ENCODE measurements at places on chromosomes 16 and 17. TPM values are rescaled to one million over a fixed set of nuclear protein-coding genes. Genes with fewer than 3 reads are reported as not detected.

- peak; percentile 56 for DNase-seq
Measured at GRCh38 chr17:62870030-62870541, 62.0 kb upstream of the MARCHF10 start.

PLD2 gene
- 21.4 TPM for total RNA-seq

DNA sequence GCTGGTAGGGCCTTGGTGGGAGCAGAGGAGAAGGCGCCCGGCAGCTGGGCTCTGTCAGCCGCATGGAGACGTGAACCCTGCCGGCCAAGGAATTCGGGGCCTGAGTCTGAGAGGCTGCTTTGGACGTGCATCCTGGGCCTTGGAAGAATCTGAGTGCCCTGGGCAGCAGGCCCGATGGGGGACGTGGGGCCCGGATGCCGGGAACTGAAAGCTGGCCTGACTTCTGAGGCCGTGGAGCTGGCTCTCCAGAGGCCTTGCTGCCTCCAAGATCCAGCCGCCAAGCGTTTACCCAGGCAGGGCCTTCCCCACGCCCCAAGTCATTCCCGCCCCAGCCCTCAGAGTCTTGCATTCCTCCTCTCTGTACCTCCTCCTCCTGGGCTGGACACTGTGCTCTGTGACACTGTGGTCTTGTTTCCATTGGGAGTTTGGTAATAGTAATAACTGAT, 37.2 kb downstream of the NKD1 start:
- DNase-seq, result no peak

KDM8 gene
- total RNA-seq, result 3.4 TPM

- no peak for DNase-seq
Measured at GRCh38 chr16:31373235-31373634, 18.3 kb downstream of the ITGAX start.

- DNase-seq, result no peak
Measured at GRCh38 chr17:65559461-65559803, 2.0 kb downstream of the AXIN2 start.

DNA sequence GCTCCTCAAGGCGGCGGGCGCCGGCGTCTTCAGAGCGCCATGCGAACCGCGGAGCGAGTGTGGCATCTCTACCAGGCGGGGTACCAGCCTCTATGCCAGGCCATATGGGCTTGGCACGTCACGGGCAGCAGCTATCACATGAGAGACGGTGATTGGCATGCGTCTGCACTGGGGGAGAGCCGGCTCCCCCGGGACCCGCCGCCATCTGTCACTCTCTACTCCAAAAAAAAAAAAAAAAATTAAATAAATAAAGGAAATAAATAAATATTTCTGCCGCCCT, at the start of gene NEUROD2:
TSS of gene NEUROD2 (minus strand) at position 70 of the 280 bp plus-strand sequence. CDS start 1,321 bp downstream, outside the sequence.
- no peak for DNase-seq

DNA sequence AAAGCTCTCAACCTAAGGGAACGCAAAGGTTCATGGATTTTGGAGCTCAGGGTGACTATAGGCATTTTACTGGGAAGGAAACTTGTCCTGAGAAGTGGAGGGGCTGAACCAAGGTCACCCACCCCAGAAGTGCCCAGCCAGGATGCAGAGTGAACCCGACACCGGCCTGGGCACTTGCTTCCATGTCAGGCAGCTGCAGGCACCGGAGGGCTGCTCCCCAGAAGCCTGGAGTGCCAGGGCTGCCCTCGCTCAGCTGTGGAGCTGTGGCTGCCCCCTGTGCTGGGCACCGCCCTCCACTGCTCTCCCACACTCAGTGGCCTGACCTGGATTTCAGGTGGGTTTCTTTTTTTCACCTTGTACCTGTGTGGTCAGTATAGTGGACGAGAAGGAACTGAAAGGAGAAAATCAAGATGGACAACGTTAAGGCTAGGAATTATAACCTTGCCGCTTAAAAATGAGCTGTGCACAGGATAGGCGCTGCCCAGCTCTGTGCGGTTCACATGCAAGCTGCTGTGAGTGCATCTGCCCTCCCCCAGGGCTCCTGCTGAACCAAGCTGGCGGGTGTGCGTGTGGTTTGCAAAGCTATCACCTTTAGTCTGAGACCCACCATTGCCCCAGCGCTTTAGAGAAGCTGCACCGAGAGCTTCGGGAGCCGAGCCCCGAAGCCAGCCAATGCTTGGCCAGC, 2.2 kb downstream of the MAPK8IP3 start:
- DNase-seq, result no peak

FBXO47 gene
- total RNA-seq, result not detected

- no peak for DNase-seq
Measured at GRCh38 chr17:29962656-29963055, 21.2 kb downstream of the EFCAB5 start.

DNA sequence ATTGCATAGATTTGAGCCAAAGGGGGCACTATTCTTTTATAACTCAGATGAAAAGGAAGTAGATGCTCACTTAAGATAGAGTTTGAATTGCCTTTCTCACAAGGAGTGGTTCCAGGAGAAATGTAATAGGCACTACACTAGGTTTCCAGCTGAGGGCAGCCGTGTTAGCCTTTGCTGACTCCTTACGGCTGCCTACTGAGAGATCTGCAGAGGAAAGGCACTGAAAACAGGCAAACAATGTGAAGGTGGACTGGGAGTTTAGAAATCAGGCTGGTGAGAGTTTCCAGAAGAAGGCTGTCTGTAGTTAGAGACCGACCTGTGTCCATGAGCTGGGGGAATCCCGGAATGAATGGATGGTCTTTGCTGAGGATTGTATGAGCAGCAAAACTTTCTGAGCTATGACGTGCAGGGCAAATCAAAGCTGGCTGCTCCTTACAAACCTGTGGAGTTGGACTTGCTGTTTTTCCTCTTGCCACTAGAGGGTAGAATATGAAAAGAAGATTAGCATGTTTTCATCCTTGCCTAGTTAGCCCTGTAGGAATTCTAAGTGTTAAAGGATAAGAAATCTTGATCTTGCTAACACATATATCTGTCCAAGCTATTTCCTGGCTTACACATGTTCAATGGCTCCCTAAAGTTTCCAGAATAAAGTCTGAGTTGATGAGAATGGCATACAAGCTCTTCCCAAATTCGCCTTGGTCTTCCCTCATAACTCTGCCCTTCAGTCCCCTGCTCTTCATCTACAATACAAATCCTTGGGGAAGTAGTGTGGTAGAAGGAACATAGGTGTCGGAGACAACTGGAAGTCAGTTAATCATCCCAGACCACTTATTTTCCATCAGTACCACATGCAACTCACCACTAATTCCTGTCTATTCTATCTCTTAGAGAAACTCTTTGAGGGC, 20.1 kb upstream of the TAOK1 start:
- peak; percentile 70 for DNase-seq

GRCh38 chr17:29828676-29829284, 101.2 kb downstream of the SSH2 start:
- DNase-seq, result no peak

DNA sequence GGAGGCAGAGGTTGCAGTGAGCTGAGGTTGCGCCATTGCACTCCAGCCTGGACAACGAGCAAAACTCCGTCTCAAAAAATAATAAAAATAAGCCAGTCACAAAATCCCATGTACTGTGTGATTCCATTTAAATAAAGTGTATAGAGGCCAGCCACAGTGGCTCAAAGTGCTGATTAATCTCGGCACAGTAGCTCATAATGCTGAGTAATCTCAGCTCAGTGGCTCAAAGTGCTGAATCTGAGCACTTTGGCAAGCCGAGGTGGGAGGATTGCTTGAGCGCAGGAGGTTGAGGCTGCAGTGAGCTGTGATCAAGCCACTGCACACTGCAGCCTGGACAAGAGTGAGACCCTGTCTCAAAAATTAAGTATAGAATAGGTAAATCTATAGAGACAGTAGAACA, 4.9 kb downstream of the TMED6 start:
- no peak for DNase-seq

DNA sequence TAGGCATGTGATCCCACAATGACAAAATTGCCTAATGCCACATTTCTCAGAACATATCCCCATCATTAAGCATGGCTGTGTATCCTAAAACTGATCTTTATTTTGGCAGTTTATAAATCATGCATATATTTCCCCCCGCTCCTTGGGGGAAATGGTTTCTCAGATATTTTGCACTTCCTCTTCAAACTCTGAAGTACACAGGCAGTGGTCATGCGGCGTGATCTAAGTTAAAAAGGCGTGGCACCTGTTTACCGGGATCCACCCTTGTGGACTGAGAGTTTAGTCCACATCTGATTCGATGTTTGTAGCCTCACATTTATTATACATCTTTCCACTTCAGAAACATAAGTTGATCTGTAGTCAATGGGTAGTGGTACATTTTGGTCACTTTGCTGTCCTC, 51.4 kb downstream of the USP10 start:
- no peak for DNase-seq

TEKT1 gene
- not detected for total RNA-seq

CCDC78 gene
- total RNA-seq, result 2.1 TPM

DNA sequence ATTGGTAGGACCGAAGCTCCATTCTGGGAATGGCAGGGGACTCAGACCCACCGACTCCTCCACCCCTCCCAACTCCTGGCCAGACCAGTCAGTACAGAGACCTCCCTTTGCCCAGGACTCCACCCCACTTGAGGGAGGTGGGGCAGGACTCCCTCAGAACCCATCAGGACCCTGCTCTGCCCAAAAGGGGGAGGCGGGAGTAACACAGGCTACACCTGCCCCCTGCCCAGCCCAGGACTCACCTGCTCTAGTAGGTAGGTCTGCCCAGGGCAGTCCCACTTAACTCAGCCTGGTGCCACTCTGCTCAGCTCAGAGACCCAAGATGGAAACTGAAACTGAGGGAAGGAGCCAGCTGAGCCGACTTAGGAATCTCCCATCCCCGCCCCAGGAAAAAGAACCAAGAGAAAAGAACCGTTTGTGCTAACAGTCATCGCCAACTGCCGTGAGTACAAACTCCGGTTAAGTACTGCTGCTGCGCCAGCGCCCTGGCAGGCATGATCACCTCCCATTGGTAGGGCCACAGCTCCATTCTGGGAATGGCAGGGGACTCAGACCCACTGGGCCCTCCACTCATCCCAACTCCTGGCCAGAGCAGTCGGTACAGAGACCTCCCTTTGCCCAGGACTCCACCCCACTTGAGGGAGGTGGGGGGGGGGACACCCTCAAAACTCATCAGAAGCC, 503 bp downstream of the DHX58 start:
- no peak for DNase-seq

DNA sequence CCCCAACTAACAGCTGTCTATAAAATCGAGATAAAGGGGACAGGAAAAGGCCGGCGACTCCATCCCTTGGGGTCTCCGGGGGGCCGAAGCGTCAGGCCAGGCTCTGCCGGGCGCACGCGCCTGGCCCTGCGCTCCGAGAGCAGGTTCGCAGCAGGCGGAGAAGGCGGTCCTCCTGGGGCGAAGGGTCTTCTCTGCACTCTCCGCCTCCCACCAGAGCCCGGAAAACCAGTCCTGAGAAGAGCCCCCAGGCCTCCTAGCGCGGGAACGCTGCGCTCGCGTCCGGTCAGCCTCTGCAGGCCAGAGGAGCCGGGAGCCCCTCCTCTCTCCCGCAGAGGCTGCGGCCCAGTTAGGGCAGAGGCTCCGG, 5.1 kb downstream of the FOXF1 start:
- DNase-seq, result no peak

- DNase-seq, result peak; percentile 31
Measured at GRCh38 chr17:42673885-42674754, 2.7 kb downstream of the PLEKHH3 start.

ZNF200 gene
- 9.2 TPM for total RNA-seq

DNA sequence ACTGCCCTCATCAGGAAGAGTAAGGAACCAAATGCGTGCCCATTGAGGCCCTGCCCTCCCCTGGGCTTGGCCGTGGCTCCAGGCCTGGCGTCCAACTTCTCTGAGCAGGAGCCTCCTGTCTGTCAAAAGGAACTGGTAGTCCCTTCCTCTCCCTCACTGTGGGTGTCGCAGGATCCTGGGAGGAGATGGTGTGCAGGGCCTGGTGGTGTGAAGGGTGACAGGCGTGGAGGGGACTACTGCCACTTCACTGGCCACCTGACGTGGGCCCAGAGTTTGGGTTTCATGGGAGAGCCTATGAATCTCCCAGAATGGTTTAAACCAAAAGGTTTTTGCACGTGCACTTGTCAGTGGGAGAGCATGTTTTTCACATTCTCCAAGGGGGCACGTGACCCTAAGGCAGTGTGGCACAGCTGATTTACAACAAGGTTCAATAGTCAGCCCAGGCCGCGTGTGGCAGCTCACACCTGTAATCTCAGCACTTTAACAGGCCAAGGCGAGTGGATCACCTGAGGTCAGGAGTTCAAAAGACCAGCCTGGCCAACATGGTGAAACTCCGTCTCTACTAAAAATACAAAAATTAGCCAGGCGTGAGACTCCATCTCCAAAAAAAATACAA, 12.5 kb downstream of the ARL2BP start:
- no peak for DNase-seq

- DNase-seq, result no peak
Measured at GRCh38 chr17:9868552-9868951, 36.5 kb downstream of the RCVRN start.

- DNase-seq, result no peak
Measured at GRCh38 chr17:39402890-39403605, 1.6 kb upstream of the FBXL20 start.

GRCh38 chr16:70635336-70636016, 10.9 kb upstream of the IL34 start:
- peak; percentile 83 for DNase-seq

DNA sequence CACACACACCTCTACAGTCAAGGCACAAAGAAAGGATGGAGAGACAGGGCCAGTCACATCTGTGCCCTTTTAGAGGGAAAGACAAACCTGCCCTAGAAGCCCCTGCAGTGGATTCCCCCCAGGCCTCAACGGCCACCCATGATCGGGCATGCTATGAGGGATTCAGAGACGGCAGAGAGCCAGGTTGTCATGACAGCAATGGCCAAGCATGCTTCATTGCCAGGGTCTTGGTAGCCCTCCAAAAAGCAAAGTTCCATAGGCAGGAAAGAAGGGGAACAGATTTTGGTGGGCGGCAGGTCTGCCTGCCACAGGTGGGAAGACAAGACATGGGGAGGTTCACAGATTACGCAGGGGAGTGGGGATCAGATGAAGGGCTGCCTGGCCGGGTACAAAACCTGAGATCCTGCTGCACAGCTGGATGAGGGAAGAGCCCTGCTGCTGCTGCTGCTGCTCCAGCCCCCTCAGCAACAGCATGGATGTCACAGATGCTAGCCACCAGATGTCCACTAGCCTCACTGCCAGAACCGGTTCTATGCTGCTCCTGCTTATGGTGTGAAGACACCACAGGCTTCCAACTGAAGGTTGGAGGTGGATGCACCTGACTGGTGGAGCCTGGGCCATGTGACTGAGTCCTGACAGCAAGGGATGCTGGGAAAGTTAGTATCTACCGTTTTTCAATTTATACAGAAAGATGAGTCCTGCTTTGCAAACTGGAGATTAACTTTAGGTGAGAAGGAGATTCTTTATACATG, 17.8 kb downstream of the ACTG1 start:
- no peak for DNase-seq

DNA sequence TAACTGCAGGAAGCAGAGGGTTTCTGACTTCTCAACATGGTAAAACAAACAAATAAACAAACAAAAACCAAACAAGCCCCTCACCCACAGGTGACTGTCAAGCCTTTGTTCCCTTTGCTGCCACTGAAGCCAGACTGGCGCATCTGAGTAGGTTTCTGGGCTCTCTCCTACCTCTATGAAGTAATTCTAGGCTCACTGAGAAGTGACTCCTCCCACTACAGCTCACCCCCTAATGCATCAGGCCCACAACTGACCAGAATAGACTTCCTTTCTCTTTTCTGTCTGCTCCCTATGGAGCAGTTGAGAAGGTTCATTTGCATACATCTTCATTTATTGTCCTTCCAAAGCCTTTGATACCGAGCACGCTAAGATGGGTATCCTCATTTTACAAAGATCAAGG, 77.0 kb upstream of the CCL2 start:
- peak; percentile 10 for DNase-seq

- DNase-seq, result no peak
Measured at GRCh38 chr16:19105131-19105530, 8.6 kb upstream of the ITPRIPL2 start.
